Neural progenitor cell (in vitro differentiated cells): ENCODE measurements at places on chromosomes 11 and 22. TPM values are rescaled to one million over a fixed set of nuclear protein-coding genes. Genes with fewer than 3 reads are reported as not detected.

GRCh38 chr11:91314521-91314920, 910.1 kb upstream of the FAT3 start:
- H3K4me3 ChIP-seq: no peak overlapping the region
- no peaks in the 10 kb centered on the region for H3K27me3 ChIP-seq
- H3K4me1 ChIP-seq: no peaks in the 10 kb centered on the region
- no peak overlapping the region for H3K27ac ChIP-seq
- DNase-seq: no peak

RASSF10 gene
- 2.9 and 3.1 TPM in 2 replicates for total RNA-seq

- no peaks in the 10 kb centered on the region for H3K36me3 ChIP-seq
- DNase-seq: no peak
- H3K27me3 ChIP-seq: no peaks in the 10 kb centered on the region
- H3K4me3 ChIP-seq: no peak overlapping the region
- H3K4me1 ChIP-seq: no peaks in the 10 kb centered on the region
Measured at GRCh38 chr11:12270215-12270797, 107.1 kb upstream of the PARVA start.

DNA sequence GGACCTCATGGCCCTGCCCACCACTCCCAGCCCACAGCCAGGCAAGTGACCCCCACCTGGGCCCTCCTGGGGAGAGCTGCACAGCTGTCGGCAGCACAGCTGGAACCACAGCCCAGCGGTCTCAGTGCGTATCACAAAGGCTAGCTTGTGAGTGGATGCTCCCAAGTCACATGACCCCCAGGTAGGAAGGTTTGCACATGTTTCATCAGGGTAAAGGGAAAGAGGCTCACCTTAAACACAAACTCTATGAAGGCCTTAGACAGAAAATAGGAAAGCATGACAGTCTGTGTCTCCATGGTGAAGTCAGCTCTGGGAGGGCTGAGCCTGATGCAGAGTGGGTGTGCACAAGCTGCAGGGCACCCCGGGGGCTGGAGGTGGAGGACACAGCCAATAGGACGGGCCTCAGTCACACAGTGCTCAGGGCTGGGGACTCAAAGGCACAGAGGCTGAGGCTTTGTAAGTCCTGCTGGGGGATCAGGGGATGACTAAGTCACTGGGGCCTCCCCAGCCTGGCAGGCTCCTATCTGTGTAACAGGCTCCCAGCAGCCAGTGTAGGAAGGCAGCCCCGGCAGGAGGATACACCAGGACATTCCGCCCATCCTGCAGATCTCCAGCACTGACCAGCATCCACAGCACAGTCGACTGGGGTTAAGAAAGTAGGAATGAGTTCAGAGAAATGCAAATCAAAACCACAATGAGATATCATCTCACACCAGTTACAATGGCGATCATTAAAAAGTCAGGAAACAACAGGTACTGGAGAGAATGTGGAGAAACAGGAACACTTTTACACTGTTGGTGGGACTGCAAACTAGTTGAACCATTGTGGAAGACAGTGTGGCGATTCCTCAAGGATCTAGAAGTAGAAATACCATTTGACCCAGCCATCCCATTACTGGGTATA, 22.0 kb downstream of the CELSR1 start:
- H3K4me1 ChIP-seq: peaks cover 30% of the 10 kb centered on the region
- H3K27ac ChIP-seq: no peak overlapping the region
- DNase-seq: no peak
- no peaks in the 10 kb centered on the region for H3K36me3 ChIP-seq
- no peak overlapping the region for H3K4me3 ChIP-seq

DBX1 gene
- 0.43 and 5.3 TPM in 2 replicates for total RNA-seq

DNA sequence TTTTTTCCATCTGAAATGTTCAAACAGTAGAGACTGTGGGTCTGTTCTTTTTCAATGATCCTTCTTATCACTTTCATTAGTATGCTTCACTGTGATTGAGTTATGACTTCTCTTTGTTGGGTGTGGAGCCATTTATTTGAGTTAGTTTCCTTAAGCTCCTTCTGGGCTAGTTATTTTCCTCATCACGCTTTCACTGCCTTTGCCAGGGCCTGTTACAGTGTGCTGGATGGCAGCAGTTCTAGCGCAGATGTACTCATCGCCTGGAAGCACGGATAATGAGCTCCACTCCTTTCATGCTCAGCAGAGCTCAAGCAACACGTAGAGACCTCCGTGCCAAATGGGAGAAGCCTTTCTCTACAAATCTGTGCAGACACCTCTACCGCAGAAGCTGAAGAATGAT, 7.0 kb upstream of the ARHGAP42 start:
- no peak for DNase-seq
- no peak overlapping the region for H3K4me3 ChIP-seq
- peaks cover 4% of the 10 kb centered on the region for H3K4me1 ChIP-seq
- H3K36me3 ChIP-seq: no peaks in the 10 kb centered on the region
- no peaks in the 10 kb centered on the region for H3K27me3 ChIP-seq
